ENCODE measurements at places on chromosomes 7 and 10.

- DNase-seq: no peak
These were observed 509 bp upstream of the ING3 start for GRCh38 chr7:120949998-120950538.

DNA sequence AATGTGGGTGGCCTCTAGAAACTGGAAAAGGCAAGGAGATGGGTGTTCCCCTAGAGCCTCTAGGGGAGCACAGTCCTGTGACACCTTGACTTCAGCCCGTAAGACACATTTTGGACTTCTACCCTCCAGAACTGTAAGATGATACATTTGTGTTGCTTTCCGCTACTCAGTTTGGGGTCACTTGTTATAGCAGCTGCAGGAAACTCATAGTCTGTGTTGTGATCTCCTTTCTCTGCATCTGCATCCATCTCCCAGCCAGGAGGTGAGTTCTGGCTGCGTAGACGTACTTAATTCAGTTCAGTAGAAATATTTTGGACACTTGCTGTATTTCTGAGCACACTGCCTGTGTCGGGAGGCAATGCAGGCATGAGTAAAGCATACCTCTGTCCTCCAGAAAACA lies 29.3 kb upstream of the DMBT1 start:
- DNase-seq: no peak

DNA sequence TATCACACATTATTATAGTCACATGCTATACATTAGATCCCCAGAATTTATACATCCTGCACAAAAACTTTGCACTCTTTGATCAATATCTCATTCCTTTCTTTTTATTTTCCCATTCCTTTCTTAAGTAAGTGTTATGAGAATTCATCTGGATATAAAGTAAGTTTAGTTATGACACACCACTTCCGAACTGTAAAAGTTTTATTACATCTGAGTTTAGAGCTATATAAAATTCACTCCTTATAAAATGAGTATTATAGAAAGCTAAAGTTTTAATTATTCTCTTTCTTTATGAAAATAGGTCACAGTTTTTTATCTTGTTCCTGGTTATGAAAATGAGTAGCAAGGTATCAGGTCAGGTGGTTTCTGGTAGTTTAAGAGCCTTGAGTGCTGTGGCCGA lies 84.7 kb upstream of the PLXDC2 start:
- no peak for DNase-seq

DNA sequence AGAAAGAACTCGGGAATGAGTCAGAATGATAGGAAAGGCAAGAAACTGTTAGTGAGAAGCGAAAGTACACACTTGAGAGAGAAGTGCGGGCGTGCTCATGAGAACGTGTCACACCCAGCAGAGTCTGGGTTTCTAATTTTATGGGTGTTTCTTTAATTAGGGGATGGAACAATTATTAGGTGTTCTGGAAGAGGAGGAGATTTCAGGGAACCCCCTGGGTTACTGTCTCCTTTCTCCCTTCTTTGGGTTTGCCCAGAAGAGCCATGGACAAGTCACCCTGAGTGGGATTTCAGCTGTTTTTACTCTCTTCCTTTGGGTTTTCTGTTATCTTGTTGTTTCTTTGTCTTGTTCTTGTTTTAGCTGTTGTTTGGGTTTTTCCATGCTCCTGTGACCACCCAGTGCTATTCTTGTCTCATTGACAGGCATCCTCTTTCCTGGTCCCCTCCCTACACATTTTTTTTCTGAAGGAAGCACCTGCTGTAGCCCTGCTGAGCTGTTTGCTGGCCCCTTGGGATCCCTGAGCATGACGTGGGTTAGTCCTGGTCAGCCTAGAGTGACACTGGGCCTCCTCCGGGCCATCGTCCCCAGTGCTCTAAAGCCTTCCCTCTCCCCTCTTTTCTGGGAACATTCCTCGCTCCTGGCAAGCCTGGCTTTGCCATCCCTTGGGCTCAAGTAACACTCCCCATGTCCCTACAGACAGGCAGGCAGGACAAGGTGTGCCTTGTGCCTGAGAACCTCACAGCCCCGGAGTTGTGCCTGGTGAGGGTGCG lies 3.5 kb downstream of the SH2D4B start:
- DNase-seq: no peak

DNA sequence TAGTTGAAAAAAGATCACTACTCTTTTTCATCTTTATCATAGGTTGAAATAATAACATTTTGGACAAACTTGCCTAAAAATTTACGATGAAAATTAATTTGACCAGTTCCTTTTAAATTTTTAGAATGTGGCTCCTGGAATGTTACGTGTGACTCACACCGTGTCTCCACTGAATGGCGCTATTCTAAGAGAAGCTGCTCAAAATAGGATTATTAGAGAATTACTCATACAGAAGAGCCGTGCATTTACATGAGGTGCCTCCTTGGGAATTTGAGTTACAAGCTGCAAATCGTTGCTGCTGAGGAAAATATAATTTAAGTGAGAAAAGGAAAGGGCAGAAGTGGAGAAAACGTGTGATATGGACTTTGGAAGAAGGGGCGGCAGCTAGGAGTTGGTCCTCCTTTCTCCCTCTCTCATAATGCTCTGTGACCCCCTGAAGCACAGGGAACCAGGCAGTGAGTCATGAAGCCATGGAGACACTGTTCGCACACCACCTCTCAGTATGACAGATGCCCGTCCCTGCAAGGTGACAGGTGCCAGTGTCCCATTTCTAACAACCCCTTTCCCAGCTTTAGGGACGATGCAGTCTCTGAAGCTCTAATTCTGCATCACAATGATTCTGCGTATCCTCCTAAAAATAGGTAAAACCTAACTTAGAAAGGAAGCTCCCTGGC lies 323.2 kb upstream of the COBL start:
- no peak for DNase-seq

DNA sequence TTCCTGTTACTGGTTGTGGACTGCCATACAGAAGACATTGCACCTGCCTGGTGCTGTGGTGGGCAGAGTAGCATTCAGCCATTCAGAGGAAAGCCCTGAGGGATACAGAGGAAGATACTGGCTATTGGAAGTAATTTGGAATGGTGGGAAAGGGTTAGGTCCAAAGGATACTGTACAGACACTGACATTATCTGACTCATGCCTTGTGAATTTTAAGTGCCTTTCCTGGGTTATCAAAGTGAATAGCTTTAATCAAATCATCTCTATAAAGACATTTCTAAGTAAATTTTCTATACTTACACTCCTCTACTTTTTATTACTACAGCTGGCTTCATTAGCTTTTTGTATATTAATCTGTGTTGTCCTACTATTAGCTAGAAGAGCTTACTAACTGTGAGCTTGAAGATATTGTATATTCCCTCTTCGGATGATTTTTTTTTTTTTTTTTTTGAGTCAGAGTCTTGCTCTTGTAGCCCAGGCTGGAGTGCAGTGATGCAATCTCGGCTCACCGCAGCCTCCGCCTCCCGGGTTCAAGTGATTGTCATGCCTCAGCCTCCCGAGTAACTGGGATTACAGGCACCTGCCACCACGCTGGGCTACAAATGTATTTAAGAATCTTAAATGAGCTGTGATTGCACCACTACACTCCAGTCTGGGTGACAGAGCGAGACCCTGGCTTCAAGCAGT lies 186.5 kb downstream of the ADK start:
- DNase-seq: no peak

DNA sequence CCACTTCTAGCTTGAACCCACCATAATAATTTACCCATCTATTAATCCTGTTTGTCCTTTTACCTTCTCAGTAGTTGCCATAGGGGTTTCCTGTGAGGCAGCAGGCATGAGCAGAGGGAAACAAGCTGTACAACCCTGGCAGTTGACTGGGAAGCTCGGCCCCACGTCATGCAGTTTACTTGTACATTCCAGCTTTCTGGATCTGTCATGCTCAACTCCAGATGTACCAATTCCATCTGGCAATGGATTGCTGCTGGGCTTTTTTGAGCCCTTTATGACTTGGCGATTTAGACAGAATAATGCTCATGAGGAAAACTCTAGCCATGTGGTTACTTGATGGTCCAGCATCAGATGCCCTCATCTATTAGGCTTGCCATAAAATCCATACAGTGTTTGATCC lies 112.5 kb downstream of the GNAI1 start:
- no peak for DNase-seq

- DNase-seq: no peak
These were observed 246.5 kb upstream of the AOAH start for GRCh38 chr7:36970551-36971514.

GRCh38 chr10:92342796-92343195 lies 51.8 kb downstream of the MARCHF5 start:
- DNase-seq: no peak

DNA sequence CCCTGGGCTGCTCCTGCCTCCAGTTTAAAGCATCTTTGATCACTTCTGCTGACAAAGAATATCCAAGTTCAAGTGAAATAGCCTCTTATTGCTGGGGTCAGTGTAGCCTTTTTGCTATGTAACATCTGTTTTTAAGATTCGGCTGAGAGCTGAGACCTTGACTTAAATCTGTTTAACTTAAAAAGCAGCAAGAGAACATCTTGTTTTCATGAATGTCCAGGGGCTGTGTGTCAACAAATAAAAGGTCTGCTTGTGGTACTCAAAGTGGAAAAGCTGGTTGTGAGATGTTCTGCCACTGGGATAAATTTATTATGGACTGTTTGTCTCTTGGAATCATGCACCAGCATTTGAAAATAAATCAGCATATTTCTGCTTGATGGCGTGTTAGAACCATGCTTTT lies 73.2 kb downstream of the CALD1 start:
- no peak for DNase-seq

DNA sequence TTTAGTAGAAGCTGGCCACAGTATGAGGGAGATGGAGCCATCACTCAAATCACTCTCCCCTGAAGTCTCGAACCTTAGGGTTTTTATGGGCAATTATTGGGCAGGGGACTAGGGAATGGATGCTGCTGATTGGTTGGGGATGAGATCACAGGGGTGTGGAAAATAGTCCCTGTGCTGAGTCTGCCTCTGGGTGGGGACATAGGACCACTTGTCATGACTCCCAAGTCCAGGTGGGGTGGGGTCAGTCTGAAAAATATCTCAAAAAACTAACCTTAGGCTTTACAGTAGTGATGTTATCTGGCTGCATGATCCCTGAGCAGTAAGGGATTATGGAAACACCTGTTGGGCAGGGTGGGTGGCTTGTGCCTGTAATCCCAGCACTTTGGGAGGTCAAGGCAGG lies 98.6 kb downstream of the XRCC2 start:
- no peak for DNase-seq

DNA sequence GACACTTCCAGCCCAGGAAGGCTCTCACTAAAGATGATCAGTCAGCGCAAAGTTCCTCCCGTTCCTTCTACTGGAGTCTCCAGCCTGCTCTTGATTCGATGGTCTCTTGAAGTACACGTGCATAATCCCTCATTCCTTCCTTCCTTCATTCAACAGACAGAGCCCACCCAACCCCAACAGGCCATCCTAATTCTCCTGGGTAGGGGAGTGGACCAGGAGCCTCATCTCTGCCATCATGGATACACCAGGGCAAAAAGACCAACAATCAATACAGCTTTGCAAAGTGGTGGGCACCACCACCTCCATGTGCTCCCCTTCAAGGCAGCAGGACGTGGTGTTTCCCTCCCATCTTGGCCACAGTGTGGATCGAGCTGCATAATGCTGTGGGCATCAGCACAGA lies 446.3 kb downstream of the GRID1 start:
- DNase-seq: no peak

Measured in thymus (tissue), 14 donors.